RCC 7860 (cell line): ENCODE measurements at places on chromosomes 3 and 15.

DNA sequence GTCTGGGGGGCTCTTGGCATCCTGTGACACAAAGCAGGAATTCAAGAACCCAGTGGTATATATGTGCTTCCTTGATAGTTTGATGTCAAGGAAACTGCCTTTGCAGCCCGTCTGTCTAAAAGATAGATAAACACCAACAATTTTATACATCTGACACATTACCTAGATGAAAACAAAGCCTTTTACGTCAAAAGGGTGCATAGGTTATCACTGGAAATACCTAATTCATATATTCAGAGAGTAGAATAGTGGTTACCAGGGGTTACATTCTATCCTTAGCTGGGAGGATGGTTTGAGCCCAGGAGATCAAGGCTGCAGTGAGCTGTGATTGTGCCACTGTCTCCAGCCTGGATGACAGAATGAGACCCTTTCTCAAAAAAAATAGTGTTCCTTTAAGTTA is 356.9 kb upstream of the RASGRP1 start:
- no peak for DNase-seq

GRCh38 chr3:75294124-75294523 is 370.0 kb upstream of the FRG2C start:
- no peak for DNase-seq

DNA sequence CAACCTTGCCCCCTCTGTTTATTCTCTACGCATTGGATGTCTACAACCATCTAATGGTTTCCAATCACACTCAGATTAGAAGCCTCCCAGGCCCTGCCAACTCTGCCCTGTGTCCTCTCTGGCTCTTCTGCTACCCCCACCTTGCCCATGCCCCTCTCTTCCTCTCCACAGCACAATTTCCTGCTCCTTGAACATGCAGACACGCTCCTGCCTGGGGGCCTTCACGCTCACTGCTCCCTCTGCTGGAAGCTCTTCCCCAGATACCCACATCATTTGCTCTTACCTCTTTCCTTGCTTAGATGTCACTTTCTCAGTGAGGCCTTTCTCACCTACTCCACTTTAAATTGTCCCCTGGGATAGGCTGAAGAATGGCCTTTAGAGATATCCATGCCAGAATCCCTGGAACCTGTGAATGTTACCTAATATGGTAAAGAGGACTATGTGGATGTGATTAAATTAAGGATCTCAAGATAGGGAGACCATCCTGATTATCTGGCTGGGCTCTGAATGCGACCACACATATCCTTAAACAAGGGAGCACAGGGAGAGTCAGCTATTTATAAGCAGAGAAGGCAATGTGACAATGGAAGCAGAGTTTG is 9.9 kb downstream of the KY start:
- DNase-seq: peak; percentile 24

DNA sequence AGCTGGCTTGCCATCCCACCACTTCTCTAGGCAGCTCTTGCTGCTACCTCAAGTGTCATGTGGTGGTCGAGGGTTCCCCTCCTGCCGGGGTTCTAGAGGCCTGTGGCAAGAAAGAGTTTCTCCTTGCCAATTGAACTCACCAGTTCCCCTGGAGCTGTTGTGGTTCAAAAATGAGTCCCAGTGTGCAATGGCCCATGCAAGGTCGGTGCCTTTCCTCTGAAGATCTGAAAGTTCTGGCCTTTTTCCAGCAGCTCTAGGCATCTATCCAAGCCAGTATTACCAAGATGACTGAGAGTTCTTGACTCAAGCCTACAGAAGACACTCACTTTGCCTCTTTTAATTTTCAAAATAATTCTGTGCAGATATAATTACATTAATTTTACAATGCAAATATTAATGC is 163.6 kb downstream of the KCNMB2 start:
- DNase-seq: no peak

GRCh38 chr3:195203606-195204005 is 67.4 kb downstream of the XXYLT1 start:
- DNase-seq: no peak

- no peak for DNase-seq
These were observed 206.0 kb upstream of the WNT5A start for GRCh38 chr3:55692957-55693558.

DNA sequence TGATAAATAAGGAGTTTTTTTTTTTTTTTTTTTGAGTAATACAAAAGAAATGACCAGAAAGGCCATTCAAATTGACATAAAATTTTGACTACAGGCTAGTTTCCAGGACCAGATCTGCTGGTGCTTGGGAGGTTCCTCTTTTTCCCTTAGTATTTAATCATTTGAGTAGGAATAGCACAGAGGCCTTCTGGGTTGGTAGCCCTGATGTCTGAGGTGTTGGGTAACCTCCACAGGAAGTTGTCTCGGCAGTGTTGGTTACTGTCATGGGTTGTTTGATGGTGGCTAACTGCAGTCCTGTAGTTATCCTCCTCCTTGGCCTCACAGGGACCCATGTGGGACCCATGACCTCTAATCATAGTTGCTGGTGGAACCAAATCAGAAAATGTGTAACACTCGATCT is 91.1 kb downstream of the USP13 start:
- no peak for DNase-seq

DNA sequence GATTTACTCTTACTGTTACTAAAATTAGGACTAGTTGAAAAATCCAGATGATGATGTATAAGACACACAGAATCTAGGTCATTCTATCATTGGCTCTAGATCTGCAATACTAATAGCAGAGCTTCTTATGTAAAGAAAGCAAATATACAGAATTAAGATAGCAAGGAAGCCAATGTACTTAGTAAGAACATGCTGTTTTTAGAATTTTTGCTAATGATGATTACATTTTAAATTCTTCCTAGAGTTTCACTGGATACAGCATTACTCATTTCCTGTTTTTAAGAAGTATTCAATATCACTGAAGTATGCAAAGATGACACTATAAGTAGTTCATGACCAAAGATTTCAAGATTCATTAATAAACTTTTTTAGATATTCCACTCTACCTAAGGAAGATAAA is 60.7 kb downstream of the CFAP20DC start:
- DNase-seq: no peak

- DNase-seq: no peak
These were observed 177.1 kb upstream of the UMPS start for GRCh38 chr3:124553178-124553577.

- peak; percentile 16 for DNase-seq
These were observed 24.8 kb downstream of the GABRA5 start for GRCh38 chr15:26891448-26892181.
